ENCODE measurements at places on chromosomes 2 and 18.

DNA sequence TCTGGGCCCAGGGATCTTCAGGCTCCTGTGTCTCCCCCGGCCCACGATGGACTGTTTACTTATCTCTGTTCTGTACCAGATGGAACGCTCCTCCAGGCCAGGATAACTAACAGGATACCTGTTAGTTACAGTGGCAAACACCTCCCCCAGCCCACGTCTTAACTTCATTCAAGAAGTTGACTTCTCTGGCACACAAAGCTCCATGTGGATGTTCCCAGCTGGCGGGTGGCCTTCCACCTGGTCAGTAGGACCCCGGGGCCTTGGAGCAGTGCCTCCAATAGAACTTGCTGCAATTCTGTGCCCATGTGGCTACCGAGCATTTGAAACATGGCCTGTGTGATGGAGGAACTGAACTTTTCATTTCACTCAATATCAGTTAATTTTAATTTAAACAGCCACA, 165.1 kb upstream of the GLI2 start:
- no peak for DNase-seq

GRCh38 chr18:37243741-37244140, 321.9 kb downstream of the CELF4 start:
- DNase-seq: no peak

DNA sequence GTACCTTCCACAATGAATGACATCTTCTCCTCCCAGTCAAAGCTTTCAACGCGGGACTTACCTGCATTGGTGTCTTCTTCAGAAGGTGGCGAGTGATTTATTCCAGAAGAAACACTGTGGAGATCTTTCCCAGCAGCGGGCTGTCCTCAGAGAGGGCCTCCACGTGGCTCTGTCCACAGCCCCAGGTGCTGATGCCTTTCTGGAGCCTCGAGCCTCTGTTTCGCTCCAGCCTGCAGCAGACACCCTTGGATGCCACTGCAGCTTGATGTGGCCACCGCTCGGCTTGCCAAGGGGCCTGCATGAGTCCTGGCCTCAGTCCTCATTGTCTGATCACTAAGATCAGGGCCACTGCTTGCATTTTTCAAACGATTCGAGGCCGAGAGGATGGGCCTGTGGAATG, 46.6 kb upstream of the GALR1 start:
- DNase-seq: no peak

- no peak for DNase-seq
Observed at GRCh38 chr2:71455011-71455740, 1.8 kb downstream of the DYSF start.

GRCh38 chr2:18907508-18907907, 318.1 kb upstream of the NT5C1B start:
- no peak for DNase-seq

- DNase-seq: no peak
Observed at GRCh38 chr18:49206717-49207116, 253.7 kb downstream of the DYM start.

DNA sequence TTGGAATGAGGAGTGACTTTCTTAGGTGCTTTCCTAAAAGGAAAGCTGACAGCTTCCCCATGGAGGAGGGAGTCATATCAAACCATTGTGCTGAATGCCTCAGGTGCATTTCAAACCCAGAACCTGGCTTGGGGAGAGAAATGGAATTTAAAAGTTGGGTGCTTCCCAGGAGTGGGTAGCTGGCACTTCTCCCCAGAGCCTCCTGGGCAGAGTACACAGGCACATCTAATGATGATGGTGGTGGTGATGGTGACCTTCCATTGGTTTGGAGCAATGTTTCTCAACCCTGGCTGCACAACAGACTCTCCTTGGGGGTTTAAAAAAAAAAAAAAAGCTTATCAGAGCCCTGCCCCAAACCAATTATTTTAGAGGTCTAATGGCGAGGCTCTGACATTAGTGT, 8.3 kb downstream of the FOSL2 start:
- DNase-seq: no peak

GRCh38 chr2:241859436-241860183, 916 bp upstream of the PDCD1 start:
- peak; percentile 39 for DNase-seq

GRCh38 chr2:233343171-233343705, 11.1 kb upstream of the DGKD start:
- no peak for DNase-seq

- DNase-seq: no peak
Observed at GRCh38 chr2:127083819-127084503, 23.0 kb downstream of the BIN1 start.

DNA sequence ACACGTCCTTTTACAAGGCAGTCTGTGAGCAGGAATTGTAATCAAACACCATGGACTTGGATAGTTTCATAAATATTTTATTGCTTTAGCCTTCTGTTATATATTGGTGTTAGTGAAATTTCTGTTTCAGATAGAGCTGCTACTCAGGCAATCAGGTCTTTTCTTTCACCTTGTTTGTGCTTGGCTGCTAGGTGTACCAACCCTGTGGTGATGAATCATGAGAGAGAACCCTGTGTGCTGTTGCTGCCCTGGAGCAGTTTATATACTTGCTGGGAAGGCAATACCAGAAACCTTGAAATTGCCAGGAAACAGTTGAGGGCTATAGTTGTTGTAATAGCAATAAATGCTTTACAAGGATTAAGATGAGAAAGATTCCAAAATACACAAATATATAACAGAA, 84.5 kb downstream of the FSHR start:
- no peak for DNase-seq

GRCh38 chr2:28408764-28409599, 16.3 kb downstream of the FOSL2 start:
- peak; percentile 84 for DNase-seq

DNA sequence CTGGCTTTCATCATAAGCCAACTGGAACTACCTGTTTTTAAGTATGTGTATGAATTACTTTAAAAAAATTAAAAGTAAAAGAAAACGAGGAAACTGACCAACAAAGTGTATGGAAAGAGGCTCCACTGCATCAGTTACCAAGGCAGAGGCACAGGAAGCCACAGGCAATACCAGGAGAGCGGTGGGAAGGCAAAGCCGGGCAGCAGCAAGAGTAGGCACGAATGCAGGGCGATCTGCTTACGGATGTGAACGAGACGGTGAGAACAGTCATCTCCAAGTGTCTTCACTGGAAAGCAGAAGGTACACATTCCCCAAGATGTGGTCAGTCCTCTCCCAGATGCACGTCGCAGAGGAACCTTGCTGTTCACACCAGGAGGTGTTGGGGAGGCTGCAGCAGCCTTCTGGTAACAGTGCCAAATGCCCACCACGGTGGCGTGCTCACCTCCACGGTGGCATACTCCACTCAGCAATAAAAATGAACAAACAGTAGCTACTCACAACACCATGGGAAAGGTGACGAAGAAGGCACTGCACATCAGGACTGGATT, 43.1 kb downstream of the HS6ST1 start:
- no peak for DNase-seq

DNA sequence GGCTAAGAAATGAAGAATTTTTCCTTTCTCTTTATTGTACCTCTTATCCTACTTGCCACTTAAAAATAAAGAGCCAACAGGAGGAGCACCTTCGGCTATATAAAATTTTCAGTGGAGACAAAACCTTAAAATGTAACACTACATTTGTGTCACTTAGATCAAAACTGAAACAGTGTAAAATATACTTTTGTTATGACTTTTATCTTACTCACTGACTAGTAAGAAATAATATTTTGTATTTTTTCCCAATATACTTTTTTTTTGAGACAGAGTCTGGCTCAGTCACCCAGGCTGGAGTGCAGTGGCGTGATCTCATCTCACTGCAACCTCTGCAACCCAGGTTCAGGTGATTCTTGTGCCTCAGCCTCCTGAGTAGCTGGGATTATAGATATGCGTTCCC, 28.3 kb downstream of the KCNJ13 start:
- no peak for DNase-seq

- no peak for DNase-seq
Observed at GRCh38 chr2:58870704-58871103, 629.6 kb upstream of the FANCL start.

DNA sequence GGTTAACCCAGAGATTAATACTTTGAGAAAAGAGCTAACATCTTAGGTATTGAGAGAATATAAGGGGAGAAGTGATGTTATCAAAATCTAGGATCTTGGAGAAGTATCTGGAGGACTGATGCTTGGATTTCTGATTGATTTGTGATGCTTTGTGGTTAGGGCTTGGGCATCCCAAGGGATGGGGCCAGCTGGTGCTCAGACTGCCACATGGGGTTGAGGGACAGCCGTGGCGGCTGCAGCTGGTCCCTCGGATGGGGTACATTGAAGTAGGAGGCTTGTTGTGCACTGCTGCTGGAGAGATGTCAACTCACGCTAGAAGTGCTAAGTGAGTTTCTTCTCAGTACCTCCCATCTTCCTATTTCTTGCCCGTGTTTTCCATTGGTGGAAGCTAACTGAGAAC, 22.4 kb downstream of the HRH4 start:
- DNase-seq: no peak

DNA sequence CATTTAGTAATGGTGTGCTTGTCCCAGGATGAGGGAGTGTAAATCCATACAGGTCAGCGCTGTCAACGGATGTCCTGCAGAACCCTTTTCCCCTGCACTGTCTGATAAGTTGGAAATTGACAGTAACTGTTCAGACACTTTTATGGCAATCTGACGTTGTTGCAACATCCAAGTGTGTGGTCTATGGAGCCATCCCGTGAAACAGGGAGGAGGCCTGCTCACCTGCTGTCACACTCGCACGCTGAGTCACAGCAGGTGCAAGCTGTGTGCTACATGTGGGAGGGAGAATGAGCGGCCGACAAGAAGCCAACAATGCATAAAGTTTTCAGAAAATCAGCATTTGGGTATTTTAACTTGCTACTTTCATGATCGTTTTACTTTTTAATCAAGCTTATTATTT, 43.7 kb upstream of the RMDN2 start:
- DNase-seq: no peak

DNA sequence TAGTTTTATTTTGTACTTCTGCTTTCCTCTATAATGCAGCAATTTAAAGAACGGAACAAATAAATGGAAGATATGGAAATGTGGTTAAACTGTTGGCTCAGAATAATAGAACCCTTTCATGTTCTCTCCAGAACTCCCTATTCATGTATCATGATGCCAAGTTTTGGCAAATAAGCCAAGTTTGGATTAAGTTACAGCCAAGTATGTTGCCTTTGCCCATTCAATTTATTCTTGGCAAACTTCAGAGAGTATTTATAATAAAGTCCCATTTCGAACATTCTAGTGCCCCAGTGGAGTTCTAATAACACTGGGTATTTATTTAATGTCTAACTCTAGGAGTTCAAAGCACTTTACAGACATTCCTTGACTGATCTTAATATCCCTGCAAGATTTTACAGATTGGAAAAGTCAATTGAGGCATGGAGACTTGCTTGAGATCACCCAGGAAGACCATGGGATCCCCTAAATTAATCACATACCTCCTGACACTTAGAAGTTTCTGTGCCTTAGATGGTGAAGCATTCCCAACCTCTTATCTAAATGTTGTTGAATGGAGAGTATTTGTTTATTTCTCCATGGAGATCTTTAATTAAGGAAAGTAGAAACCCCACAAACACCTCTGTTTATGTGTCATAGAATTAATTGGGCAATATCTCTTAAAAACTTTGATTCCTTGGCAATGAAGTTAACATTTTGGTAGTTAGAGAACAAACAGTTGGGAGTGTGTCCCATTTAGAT, 106.7 kb downstream of the ACKR3 start:
- DNase-seq: no peak

- peak; percentile 45 for DNase-seq
Observed at GRCh38 chr2:182666674-182667314, 49.3 kb upstream of the DNAJC10 start.

GRCh38 chr2:217790681-217791392, 212.0 kb downstream of the TNS1 start:
- no peak for DNase-seq

- no peak for DNase-seq
Observed at GRCh38 chr2:45919160-45919650, 267.7 kb downstream of the PRKCE start.

DNA sequence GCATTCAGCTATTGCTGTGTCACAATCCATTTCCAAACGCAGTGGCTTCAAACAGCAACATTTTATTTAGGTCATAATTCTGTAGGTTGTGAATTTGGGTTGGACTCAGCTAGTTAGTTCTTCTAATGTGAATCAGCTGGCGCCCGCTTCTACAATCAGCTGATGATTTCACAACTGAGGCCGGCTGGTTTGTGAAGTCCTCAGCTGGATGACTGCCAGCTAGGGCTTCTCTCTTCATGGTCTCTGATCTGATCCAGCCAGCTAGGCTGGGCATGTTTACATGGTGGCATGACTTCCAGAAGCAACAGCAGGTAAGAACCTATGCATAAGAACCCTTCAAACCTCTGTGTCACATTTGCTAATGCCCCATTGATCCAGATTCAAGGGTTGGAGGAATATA, 172.0 kb downstream of the SLC4A10 start:
- DNase-seq: no peak

GRCh38 chr18:79252904-79253633, 142.7 kb upstream of the NFATC1 start:
- DNase-seq: no peak

- no peak for DNase-seq
Observed at GRCh38 chr2:112699984-112700667, 20.7 kb upstream of the NT5DC4 start.

GRCh38 chr18:8319798-8320489, 289.3 kb upstream of the RAB12 start:
- DNase-seq: no peak

DNA sequence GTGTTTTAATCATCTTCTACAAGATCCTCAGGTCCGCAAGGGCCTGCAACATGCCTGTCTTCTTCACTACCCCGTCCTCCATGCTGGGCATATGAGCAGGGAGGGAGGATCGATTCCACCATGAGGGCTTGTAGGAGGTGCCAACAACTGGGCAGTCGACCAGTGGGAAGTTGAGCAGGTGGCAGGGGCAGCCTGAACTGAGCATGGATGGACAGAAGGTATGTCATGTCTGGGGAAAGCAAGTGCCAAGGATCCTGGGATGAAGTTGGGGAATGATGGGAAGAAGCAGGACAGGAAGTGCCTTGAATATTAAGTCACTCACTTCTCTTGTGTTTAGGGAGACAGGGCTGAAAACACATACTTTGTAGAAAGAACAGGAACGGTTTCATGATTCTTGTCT, 44.7 kb downstream of the CTIF start:
- DNase-seq: no peak

DNA sequence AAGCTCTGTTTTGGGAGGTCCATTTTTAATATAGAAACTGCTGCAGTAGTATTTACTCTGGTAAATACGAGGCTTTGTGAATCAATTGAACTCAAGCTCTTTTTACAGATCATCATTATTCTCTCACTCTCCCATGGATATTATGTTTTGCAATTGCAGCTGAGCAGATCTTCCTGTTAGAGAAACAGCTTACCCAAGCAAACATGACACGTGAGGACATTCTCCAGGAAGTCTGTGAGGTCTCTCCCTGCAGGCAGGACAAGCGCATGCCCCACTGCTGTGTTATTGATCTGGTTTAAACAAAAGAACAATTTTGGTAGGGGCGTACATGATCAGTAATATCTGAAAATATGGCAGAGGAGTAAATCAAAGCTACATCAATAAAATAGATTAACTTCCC, 72.1 kb downstream of the COL6A3 start:
- DNase-seq: no peak

All from CD4-positive, alpha-beta T cell treated with Interleukin-17A for 1 hour (primary cell).